ENCODE measurements at places on chromosomes 3 and 15. TPM values are rescaled to one million over a fixed set of nuclear protein-coding genes. Genes with fewer than 3 reads are reported as not detected.
A peak's percentile ranks its signal among the peaks of the same experiment; 100 is the strongest.

GRCh38 chr3:153749070-153749610, 372.1 kb upstream of the ARHGEF26 start:
- H3K27me3 ChIP-seq, result no peaks in the 10 kb centered on the region
- DNase-seq, result no peak
- H3K4me3 ChIP-seq, result no peak overlapping the region
- H3K36me3 ChIP-seq, result no peaks in the 10 kb centered on the region
- peaks cover 37% of the 10 kb centered on the region for H3K4me1 ChIP-seq

DNA sequence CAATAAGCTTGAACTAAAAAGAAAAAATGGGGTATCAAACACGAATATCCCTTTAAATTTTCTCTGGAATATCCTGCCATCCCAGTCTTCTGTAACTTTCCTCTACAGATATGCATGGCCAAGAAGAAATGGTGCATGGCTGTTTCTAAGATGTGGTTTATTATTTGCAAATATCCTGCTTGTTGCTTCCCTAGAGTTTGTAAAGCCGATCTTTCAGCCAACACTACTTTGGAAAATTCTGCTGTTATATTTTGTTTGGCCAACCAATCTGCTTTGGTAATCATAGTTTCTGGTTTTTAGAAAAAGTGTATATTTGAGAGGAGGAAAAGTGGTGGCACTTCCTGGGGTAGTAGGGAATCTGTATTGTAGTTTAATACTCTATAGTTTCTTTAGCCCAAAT, 13.9 kb downstream of the PHLDB2 start:
- no peak overlapping the region for H3K4me3 ChIP-seq
- H3K27ac ChIP-seq, result peak overlapping the region; percentile 49
- DNase-seq, result no peak
- H3K36me3 ChIP-seq, result no peaks in the 10 kb centered on the region
- peaks cover 71% of the 10 kb centered on the region for H3K4me1 ChIP-seq

- H3K4me3 ChIP-seq, result no peak overlapping the region
- no peak for DNase-seq
- H3K27ac ChIP-seq, result no peak overlapping the region
- H3K36me3 ChIP-seq, result no peaks in the 10 kb centered on the region
- H3K4me1 ChIP-seq, result peaks cover 13% of the 10 kb centered on the region
Measured at GRCh38 chr3:49453621-49454020, 16.4 kb upstream of the DAG1 start.

- H3K27me3 ChIP-seq, result no peaks in the 10 kb centered on the region
- peaks cover 30% of the 10 kb centered on the region for H3K4me1 ChIP-seq
- no peak overlapping the region for H3K4me3 ChIP-seq
- H3K27ac ChIP-seq, result no peak overlapping the region
Measured at GRCh38 chr3:25468866-25469319, 40.8 kb downstream of the RARB start.

DNA sequence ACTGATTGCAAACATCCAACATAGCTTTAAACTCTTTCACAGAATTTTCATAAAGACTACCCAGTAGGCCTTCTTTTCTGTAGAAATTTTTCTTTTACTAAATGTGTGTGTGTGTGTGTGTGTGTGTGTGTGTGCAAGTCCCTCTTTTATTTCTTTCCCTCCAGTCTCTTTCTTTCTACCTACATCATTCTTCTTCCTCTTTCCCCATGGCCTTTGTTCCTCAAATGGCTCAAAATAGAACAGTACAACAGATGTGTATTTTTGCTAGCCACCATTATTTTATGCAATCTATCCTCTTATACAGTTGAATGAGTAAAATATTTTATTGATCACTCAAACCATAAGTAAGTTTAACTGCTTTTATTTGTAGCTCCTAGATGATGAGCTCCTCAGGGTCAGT, 76.4 kb downstream of the USF3 start:
- no peaks in the 10 kb centered on the region for H3K36me3 ChIP-seq
- H3K27me3 ChIP-seq, result no peaks in the 10 kb centered on the region
- no peak for DNase-seq
- H3K27ac ChIP-seq, result no peak overlapping the region
- no peak overlapping the region for H3K4me3 ChIP-seq

- peaks cover 22% of the 10 kb centered on the region for H3K36me3 ChIP-seq
- H3K4me1 ChIP-seq, result peaks cover 39% of the 10 kb centered on the region
- peak overlapping the region; percentile 73 for H3K27ac ChIP-seq
- no peaks in the 10 kb centered on the region for H3K27me3 ChIP-seq
Measured at GRCh38 chr3:119637679-119638477, 22.5 kb downstream of the POPDC2 start.

- H3K4me3 ChIP-seq, result no peak overlapping the region
- no peaks in the 10 kb centered on the region for H3K4me1 ChIP-seq
- H3K36me3 ChIP-seq, result peaks cover 35% of the 10 kb centered on the region
- H3K27me3 ChIP-seq, result no peaks in the 10 kb centered on the region
- no peak for DNase-seq
Measured at GRCh38 chr15:89880727-89881126, 13.1 kb downstream of the AP3S2 start.

DNA sequence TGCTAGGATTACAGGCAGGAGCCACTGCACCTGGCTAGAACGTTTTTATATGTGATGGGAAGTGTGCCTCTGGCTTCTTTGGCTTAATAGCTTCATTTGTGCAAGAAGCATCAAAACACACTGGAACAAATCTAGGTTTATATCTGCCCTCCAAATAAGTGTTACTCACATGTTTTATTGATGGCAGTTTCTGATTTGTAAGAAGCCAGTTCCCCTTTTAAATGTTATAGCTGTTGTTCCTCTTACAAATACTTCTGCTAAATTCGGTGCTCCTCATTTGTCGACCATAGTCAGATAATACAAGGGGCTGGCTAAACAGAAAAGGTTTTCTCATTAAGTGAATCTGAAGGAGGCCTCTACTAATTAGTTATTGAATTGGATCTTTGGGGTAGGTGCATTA, 307.1 kb upstream of the SEMA6D start:
- DNase-seq, result no peak
- no peaks in the 10 kb centered on the region for H3K36me3 ChIP-seq
- H3K27ac ChIP-seq, result no peak overlapping the region
- no peaks in the 10 kb centered on the region for H3K27me3 ChIP-seq
- H3K4me3 ChIP-seq, result no peak overlapping the region

GRCh38 chr3:190183121-190183520, 62.4 kb upstream of the P3H2 start:
- H3K27ac ChIP-seq, result no peak overlapping the region
- no peaks in the 10 kb centered on the region for H3K27me3 ChIP-seq
- no peaks in the 10 kb centered on the region for H3K36me3 ChIP-seq
- H3K4me3 ChIP-seq, result no peak overlapping the region
- peak; percentile 77 for DNase-seq

GRCh38 chr3:192435241-192435640, 292.1 kb downstream of the FGF12 start:
- no peak overlapping the region for H3K27ac ChIP-seq
- no peaks in the 10 kb centered on the region for H3K4me1 ChIP-seq
- H3K36me3 ChIP-seq, result no peaks in the 10 kb centered on the region
- DNase-seq, result no peak

- H3K4me3 ChIP-seq, result no peak overlapping the region
- H3K27ac ChIP-seq, result no peak overlapping the region
- no peaks in the 10 kb centered on the region for H3K4me1 ChIP-seq
- no peak for DNase-seq
- no peaks in the 10 kb centered on the region for H3K36me3 ChIP-seq
Measured at GRCh38 chr3:146845361-146845760, 240.2 kb upstream of the PLSCR5 start.

DNA sequence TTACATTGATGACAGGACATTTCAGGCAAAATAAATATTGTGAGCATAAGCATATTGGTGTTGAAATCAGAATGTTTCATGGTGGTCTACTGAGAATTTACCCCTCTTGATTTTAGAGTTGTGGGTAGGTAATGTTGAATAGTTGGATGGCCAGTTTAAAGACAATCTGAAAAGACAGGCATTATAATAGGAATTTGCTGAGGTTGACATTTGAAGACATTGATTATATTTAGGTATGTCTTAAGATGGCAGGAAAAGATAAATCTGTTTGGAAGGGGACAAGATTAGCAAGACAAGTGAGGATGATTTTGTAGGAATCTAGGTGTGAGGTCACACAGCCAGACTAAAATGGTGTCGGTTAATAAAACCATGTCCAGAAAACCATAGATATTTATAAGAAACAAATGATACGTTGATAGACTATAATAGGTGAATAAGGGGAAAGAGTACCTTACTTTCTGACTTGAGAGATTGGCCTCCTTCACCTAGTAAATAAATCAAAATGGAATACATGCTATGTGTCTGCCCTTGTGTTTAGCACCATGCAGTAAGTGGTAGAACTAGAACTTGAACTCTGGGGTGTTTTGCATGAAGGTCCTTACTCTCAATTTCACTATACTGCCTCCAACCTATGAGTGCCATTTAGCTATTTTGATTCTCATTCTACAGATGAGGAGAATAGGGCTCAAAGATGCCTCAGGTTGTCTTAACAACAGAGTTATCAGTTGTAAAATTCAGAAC, 57.9 kb downstream of the ALCAM start:
- no peaks in the 10 kb centered on the region for H3K27me3 ChIP-seq
- no peak for DNase-seq
- no peaks in the 10 kb centered on the region for H3K36me3 ChIP-seq

- H3K4me1 ChIP-seq, result peaks cover 4% of the 10 kb centered on the region
- H3K27ac ChIP-seq, result no peak overlapping the region
- H3K27me3 ChIP-seq, result no peaks in the 10 kb centered on the region
- no peaks in the 10 kb centered on the region for H3K36me3 ChIP-seq
Measured at GRCh38 chr15:89448825-89449224, 47.6 kb downstream of the RHCG start.

DNA sequence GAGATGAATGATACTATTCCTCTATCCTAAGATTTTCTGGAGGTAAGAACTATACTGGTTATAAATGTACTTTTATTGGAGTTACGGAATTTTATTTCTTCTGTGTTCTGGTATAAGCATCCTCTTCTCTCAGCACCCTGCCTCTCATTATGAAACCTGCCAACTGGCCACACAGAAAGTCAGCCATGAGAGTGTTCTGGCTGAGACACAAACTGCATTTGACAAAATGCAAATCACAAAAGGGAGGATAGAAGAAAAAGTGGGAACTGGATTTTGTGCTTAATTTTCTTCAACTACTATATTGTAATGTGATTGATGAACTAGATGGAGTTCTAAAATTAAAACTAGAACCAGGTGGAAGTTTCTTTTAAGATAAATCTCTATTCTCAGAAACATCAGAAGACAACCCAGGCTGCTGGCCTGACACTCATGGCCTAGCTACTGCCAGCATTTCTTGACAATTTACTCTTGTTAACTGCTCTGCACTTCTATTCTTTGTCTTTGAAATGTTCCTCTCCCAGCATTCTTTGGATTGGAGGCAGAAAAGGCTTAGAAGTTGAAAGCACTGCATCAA, 143.1 kb downstream of the WDR76 start:
- H3K27ac ChIP-seq, result no peak overlapping the region
- H3K4me1 ChIP-seq, result no peaks in the 10 kb centered on the region
- H3K36me3 ChIP-seq, result no peaks in the 10 kb centered on the region

DNA sequence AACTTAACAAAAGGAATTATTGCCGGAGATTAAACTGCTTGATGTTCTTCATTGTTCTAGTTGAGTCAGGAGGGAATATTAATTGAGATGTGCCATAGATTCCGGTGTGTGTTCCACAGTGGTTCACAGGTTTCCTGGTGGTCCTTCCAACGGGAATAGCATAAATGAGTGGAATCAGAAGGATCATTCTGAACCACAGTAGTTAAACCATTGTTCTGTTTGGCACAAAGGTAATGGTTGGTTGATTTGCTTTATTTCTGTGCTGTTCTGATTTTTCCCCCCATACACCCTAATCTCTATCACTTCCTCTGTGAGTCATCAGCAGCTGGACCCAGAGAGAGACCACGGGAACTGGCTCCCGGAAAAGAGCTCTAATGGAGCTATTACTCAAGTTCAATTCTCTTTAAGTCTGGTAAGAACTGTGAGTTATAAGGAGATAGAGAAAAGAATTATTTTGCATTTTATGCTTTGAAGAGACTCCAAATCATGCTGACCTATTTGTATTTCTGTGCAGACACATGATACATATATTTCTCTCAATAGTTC, 627.2 kb downstream of the ZIC1 start:
- no peak overlapping the region for H3K4me3 ChIP-seq
- no peak for DNase-seq
- no peaks in the 10 kb centered on the region for H3K36me3 ChIP-seq
- H3K4me1 ChIP-seq, result no peaks in the 10 kb centered on the region

DNA sequence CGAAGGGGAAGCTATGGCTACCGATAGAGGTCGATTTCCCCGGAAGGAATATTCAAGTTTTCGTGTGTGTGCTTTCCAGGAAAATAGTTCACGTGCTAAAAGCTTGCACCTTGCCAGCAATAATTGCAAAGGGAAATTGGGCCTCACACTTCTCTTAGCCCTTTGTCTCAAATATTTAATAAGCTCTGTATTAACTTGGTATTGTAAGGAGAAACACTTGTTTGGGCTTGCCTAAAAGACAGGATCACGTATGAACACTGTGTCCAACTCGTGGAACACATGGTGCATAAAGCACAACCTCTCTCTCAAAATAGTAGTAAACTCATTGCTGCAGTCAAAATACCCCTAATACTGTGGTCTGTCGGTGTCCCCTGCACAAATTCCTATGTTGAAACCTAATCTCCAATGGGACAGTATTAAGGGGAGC, 352 bp upstream of the TMF1 start:
- no peaks in the 10 kb centered on the region for H3K27me3 ChIP-seq
- H3K36me3 ChIP-seq, result peaks cover 53% of the 10 kb centered on the region
- peak overlapping the region; percentile 65 for H3K4me3 ChIP-seq
- H3K4me1 ChIP-seq, result peaks cover 34% of the 10 kb centered on the region

DNA sequence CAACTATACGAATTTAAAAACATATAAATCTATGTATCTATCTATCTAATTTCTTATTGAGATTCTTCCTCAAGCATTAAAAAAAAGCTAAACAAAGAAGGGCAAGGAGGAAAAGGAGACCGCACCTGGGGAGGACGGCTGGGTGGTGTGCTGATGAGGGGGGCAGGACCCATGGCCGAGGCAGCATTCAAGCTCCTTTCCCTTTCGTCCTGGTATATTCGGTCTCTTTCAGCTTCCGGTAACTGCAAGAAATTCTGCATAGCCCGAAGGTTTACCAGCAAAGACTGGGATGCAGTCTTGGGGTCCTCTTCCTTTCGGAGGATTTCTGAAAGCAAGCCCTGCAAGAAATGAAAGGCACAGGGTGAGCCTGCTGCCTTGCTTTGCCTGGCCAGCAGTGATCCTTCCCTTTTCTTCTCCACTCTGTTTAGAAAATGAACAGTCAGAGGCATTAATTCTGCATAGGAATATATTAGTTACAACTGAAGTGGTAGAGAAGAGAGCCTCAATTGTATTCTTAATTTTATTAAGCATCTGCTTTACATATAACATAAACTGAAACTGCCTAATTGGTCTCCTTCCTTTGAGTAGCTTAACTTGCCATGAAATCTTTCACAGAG, 38.8 kb downstream of the SATB1 start:
- H3K27me3 ChIP-seq, result no peaks in the 10 kb centered on the region
- no peaks in the 10 kb centered on the region for H3K4me1 ChIP-seq

The CX3CR1 gene
- total RNA-seq, result 0.23 TPM

The HAPLN3 gene
- 9.2 TPM for total RNA-seq

The CELF6 gene
- total RNA-seq, result 2.0 TPM

The TF gene
- 0.23 TPM for total RNA-seq

The EXD1 gene
- total RNA-seq, result not detected

The HTR3E gene
- total RNA-seq, result not detected

The CIP2A gene
- total RNA-seq, result 6.2 TPM

The GOLGA8G gene
- not detected for total RNA-seq

The ADAMTS17 gene
- total RNA-seq, result 5.3 TPM

The CASR gene
- total RNA-seq, result under 0.01 TPM

Data from esophagus muscularis mucosa (tissue), 4 donors.